H9 (cell line): ENCODE measurements at places on chromosomes 2 and 18. TPM values are rescaled to one million over a fixed set of nuclear protein-coding genes. Genes with fewer than 3 reads are reported as not detected.

Gene MYOM1
- total RNA-seq = 0.17 and 0.20 TPM in 2 replicates

- no peak for DNase-seq
Observed at GRCh38 chr2:177433402-177433801, 40.8 kb downstream of the AGPS start.

GRCh38 chr2:171210216-171210863 lies 49.6 kb upstream of the TLK1 start:
- DNase-seq = no peak

Gene CROCC2
- not detected in 2 replicates for total RNA-seq

DNA sequence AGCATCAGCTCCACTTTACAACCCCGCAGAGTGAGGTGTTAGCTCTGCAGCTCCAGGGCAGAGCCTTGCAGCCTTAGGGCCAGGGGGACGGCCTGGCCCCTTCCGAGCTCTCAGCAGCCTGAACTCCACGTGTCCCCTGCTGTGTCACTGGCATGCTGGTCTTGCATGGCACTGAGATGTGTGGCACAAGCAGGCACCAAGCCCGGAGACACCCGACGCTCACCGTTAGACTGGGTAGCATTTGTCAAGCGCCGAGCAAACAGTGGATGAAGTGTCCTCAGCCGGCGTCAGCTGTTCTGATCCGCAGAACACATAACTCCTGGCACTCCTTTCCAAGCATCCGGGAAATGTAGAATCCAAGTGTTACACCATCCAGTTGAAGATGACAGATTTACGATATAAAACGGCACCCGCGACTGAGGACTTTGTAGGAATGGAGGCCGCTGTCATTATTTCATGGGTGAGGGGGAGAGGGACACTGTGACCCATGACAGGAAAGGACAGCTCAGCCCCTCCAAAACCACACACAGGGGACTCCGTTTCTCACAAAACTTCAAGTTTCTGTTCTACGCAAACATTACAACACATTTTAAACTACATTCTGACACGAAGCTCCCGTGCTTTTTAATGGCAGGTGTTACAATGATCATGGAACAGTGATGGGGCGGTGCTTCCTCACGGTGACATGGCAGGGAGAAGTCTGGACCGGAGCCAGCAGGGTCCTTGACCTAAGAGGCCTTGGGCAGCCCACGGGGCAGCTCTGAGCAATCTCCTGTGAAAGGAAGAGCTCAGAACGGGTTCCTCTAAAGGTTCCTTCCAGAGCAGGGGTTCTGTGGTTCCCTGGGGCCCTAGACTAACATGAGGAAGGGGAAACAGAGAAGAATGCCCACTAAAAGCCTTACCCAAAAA lies 89.4 kb downstream of the HDAC4 start:
- peak; percentile 8 for DNase-seq

DNA sequence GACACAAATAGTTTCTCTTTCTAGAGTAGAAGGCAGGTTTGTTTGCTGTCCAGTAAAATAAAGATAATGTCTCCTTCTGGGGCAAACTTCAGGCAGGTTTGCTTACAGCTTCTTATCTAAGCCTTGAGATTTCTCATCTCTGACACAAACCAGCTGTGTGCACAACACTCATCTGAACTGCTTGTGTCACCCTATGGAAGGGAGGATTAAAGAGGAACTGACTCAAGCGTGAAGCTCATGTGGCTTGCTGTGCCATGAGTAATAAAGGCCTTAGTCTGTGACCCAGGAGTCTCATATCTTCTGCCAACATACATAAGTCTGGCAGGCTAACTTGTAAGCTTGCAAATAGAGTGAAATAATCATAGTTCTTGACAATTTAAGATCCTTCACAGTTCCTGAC lies 24.2 kb upstream of the CPO start:
- DNase-seq = no peak

GRCh38 chr2:223389624-223390023 lies 212.5 kb downstream of the SCG2 start:
- no peak for DNase-seq

DNA sequence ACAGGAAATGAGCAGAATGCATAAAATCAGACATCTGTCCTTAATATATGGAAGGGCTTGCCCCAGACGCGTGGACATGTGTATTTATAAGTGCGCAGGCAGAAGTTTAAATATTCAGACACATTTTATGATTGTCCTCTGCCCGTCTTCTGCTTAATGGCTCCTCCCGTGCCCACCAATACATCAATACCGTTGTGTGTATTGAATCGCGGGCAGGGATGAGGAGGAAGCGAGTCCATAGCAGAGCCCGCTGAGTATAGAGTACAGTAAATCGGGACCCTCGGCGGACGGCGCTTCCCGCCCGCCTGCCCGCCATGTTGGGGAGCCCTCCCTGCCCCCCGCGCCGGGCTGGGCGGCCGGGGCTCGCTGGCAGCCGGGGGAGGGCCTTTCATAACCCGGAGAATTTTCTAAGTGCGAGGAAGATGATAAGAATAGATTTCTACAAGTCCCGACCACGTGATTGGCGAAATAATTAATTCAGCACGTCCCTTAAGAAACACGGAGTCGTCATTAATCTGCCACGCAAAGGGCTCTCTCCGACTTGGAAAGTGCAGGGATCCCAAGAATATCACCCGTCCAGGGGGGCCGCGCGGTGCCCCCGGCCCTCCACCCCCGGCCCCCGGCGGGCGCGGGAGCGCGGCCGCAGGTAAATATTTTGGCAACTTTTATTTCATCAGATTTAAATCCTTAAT lies at the start of gene HOXD3:
HOXD3 (plus strand) TSS at position 501 of the 692 bp plus-strand sequence. CDS start 11,808 bp downstream, outside the sequence.
- no peak for DNase-seq

DNA sequence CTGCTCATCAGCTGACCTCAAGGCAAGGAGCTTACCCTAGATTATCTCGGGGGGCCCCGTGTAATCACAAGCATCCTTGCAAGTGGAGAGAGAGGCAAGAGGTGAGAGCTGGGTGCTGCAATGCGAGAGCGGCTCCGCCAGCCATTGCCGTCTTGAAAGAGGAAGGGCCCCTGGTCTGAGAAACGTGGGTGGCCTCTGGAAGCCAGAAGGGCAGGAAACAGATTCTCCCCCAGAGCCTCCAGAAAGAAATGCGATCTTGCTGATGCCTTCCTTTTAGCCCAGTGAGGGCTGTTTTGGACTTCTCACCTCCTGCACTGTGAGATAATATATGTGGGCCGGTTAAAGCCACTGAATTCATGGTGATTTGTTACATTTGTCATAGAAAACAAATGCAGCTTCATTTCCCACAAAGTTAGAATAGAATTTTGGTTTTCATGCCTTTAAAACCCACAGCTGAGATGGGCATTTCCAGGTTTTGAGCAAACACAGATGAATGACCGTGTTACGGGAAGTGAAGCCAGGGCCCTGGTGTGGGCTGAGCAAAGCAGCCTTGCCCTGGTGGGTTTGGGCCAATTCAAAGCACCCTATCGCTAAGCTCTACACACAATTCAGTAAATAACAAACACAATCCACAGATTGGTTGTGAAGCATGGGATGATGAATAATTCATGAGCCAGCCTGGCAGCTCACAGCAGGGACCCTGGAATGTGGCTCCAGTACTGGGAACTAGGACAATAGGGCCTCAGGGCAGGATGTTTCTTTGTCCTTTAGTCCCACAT lies 319.9 kb upstream of the HS6ST1 start:
- peak; percentile 94 for DNase-seq

DNA sequence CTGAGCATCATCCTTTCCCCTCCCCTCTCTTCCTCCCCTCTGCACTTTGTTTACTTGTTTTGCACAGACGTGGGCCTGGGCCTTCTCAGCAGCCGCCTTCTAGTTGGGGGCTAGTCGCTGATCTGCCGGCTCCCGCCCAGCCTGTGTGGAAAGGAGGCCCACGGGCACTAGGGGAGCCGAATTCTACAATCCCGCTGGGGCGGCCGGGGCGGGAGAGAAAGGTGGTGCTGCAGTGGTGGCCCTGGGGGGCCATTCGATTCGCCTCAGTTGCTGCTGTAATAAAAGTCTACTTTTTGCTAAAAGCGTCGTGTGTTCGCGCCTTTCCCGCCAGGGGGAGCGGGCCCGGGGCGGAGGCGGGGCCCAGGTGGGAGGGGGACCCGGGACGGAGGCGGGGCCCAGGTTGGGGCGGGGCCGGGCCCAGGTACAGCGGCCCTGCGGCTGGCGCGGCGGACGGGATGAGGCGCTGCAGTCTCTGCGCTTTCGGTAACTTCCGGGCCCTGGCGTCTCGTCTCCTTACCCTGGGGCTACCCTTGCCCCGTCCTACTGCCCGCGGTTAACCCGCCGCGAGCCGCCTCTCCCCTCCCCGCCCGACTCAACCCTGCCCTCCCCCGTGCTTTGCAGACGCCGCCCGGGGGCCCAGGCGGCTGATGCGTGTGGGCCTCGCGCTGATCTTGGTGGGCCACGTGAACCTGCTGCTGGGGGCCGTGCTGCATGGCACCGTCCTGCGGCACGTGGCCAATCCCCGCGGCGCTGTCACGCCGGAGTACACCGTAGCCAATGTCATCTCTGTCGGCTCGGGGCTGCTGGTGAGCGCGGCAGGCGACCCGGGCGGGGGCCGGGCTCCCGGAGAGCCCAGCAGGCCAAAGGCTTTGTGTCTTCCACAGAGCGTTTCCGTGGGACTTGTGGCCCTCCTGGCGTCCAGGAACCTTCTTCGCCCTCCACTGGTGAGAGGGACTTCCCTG lies at the start of gene KRTCAP3:
KRTCAP3 (plus strand) TSS at position 424 of the 962 bp plus-strand sequence; CDS start at position 456, 32 bp downstream.
- peak; percentile 88 for DNase-seq

Gene SFTPB
- not detected in 2 replicates for total RNA-seq

Gene TMEFF2
- total RNA-seq = 0.39 and 1.1 TPM in 2 replicates

GRCh38 chr18:31162419-31162793 lies 250 bp downstream of the DSC1 start:
- DNase-seq = no peak

Gene LYPD6
- 3.0 and 3.2 TPM in 2 replicates for total RNA-seq

- DNase-seq = no peak
Observed at GRCh38 chr18:12312976-12313375, 4.9 kb downstream of the TUBB6 start.

- no peak for DNase-seq
Observed at GRCh38 chr18:48975817-48976649, 25.3 kb upstream of the SMAD7 start.

DNA sequence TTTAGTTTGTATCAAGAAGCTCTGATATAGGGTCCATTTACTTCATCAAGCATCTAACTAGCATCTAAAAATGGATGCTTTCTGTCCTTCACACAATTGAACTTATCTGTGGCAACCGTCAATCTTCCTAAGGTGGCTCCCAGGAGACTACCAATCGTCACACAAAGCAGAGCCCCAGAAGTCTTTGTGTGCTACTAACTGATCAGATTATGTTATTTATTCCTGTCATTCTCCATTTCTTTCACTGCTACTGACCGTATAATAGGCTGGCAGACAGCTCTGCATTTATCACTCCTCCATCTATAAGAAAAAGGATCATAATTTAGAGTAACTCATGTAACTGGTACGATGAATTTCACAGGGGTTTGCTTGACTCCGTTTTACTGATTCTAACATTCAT lies 585.0 kb upstream of the NXPH2 start:
- no peak for DNase-seq

GRCh38 chr2:663221-663620 lies 14.0 kb downstream of the TMEM18 start:
- DNase-seq = no peak

Gene RAB6C
- not detected in 2 replicates for total RNA-seq
